ENCODE measurements at places on chromosomes 12 and 14.

DNA sequence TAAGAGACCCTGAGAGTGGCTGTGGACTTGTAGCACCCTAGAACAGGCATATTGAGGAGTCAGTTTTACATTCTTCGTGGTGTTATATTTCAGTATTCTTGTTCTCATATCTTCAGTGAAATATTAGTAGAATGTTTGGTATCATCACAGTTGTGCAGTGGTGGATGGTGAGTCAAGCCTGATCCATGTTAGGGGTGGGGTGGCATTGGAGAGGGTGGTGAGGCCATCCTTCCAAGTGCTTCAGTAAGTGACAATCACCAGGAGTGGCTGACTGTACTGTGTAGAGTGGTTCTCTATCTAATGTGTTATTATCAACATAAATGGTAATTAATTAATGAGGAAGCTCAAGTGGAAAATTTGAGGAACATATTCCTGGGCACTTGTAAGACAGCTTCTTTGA is 197.7 kb upstream of the SLC16A7 start:
- DNase-seq, result no peak

GRCh38 chr12:113500782-113501311 is 29.2 kb upstream of the LHX5 start:
- no peak for DNase-seq

DNA sequence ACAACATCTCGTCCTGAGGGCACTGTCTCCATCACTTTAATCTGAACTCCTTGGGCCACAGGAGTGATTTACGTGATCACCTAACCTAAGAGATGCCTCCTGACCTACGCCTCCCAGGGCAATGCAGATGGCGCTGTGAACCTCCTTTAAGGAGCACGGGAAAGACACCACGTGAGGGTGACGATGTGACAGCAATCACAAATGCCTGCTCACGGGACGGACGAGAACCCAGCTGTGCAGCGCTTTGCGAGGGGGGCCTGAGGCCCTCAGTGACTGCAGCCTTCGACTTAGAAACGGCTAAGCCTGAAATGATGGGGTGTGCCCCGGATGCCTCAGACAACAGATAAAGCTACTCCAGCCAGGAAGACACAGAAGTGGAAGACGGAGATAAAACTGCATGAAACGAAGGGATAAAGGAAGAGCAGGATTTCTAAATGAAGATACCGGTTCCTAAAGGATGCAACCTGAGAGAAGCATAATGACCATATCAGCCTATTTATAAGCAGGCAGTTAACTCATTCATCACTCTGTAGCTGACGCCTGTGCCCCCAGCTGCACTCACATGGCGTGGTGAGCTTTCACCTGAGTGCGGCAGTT is 13.9 kb upstream of the GOLGA3 start:
- no peak for DNase-seq

- DNase-seq, result no peak
Observed at GRCh38 chr12:16939871-16940306, 333.9 kb upstream of the LMO3 start.

GRCh38 chr12:39692258-39692853 is 72.8 kb upstream of the ABCD2 start:
- DNase-seq, result no peak

DNA sequence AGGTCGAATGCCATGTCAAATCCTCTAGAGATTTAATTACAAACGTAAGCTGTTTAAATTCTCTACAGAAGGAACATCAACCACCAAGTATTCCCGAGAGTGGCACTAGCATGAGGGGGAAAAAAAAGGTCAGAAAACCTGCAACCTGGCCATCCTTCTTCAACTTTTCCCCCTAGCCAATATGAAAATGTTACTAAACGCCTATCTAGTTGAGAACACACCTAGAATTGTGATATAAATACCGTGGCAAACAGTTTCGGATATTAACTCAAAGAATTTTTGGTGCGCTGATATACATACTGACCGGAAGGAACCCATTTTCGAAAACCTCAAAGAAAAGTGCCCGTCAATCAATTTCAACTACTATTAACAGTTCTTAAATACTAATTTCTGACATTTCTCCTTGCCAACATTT is 1.8 kb downstream of the HNRNPC start:
- DNase-seq, result no peak

GRCh38 chr12:47458279-47458678 is 247.6 kb downstream of the RPAP3 start:
- no peak for DNase-seq

- no peak for DNase-seq
Observed at GRCh38 chr12:18375131-18375530, 113.8 kb downstream of the PIK3C2G start.

- no peak for DNase-seq
Observed at GRCh38 chr12:68628698-68629097, 18.0 kb downstream of the RAP1B start.

- DNase-seq, result no peak
Observed at GRCh38 chr12:89470741-89471509, 53.7 kb downstream of the GALNT4 start.

DNA sequence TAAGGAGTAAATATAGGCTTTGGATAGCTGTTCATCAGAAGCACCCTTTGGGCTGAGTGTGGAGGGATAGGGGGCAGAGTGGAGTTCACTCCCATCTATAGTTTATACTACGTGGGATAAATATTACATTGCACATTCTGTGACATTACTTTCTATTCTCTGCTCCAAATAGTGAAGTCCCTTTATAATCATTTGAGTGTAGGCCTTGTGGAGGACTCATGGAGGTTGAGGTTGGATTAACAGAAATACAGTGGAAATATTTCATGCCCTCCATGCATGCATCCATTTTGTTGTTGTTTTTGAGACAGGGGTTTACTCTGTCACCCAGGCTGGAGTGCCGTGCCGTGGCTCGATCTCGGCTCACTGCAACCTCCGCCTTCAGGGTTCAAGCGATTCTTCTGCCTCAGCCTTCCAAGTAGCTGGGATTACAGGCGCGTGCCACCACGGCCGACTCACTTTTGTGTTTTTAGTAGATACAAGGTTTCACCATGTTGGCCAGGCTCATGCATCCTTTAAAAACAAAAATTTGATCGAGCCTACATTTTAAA is 1.4 kb downstream of the CHPT1 start:
- no peak for DNase-seq

GRCh38 chr14:87494010-87494409 is 499.0 kb downstream of the GALC start:
- no peak for DNase-seq

DNA sequence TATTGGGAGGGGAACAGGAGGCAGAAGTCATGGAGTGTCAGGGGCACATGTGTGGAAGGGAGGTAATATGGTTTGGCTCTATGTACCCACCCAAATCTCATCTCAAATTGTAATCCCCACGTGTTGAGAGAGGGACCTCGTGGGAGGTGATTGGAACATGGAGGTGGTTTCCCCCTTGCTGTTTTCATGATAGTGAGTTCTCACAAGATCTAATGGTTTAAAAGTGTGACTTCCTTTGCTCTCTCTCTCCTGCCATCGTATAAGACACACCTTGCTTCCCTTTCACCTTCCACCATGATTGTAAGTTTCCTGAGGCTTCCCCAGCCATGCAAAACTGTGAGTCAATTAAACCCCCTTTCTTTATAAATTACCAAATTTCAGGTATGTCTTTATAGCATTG is 41.6 kb upstream of the CDK17 start:
- no peak for DNase-seq

DNA sequence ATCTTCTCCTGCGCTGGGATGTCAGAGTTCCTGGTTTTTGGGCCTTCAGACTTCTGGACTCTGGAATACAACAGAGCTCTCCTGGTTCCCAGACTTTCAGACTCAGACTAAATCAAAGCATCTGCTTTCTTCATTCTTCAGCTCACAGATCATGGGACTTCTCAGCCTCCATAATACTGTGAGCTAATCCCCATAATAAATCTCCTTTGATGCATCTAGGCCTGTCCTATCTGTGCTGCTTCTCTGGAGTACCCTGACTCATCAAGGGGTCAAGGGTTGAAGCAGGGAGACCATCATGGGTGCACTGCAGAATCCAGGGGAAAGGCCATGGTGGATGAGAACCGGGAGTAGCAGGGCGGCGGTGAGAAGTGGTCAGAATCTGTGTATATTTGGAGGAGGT is 1094.1 kb upstream of the TMEM132C start:
- DNase-seq, result no peak

DNA sequence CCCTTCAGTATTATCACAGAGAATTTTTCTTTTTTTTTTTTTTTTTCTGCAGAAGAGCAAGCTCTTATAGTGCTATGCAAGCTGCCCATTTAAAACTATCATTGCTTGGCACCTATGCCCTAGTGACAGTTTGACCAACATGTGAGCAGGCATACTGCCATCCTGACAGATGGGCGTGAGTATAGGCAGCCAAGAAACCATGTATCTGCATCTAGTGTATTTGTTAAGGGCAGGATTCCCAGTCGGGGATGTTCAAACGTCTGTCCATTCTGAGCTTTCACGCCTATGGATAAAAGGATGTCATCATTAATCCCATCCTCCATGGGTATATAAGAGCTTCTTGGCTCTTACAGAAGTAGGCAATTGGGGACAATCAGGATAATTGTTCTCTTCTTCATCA is 8.8 kb downstream of the VRK1 start:
- no peak for DNase-seq

GRCh38 chr12:67275380-67275913 is 6.3 kb downstream of the CAND1 start:
- DNase-seq, result no peak

DNA sequence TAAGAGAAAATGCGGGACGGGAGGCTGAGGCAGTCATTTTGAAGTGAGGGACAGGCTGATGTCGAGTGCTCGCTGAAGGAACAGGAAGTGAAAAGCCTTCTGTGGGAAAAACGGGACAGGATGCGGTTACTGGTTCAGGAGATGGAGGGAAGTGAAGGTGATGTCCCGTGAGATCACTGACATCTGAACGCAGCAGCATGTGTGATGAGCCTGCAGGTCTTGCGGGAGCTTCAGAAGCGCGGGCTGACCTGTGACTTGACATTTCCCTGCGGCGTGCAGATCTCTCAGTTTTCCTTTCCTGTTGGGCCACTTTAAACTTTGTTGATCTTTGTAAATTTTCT is 77.8 kb downstream of the DDX51 start:
- DNase-seq, result no peak

DNA sequence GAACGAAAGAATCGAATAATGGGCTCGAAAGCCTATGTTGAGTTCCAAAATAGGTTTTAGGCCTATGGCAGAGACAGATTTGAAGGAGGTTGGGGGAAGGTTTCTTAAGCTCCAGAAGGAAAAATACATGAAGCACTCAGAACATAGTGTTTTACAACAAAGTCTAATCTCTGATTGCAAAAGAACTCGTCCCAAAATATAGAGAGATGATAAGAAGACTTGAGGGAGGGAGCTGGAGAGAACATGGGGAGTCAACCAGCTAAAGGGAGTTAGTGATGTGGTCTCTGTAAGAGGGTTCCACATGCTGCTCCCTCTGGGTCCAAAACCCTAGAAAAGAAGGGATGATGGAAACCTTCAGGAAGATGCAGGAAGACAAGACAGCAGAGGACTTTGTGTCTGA is 54.8 kb upstream of the DAAM1 start:
- DNase-seq, result no peak

- no peak for DNase-seq
Observed at GRCh38 chr12:119153477-119154434, 25.0 kb upstream of the HSPB8 start.

DNA sequence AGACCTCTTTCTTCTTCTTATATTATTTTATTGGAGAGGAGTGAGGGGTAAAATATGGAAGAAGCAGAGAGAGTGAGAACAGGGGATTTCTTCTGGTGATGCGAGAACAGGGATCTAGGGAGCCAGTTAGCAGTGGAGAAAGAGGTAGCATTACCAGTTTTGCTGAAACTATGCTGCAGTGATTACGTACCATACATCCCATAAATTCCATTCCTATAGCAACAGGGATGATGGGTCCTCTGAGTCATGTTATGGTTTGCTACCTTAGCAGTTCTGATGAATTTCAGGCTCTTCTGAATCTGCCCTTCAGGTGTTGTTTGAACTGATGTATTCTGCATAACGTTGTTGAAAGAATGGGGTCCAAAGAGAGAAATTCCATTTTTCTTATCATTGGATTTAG is 625.4 kb upstream of the LRFN5 start:
- DNase-seq, result no peak

DNA sequence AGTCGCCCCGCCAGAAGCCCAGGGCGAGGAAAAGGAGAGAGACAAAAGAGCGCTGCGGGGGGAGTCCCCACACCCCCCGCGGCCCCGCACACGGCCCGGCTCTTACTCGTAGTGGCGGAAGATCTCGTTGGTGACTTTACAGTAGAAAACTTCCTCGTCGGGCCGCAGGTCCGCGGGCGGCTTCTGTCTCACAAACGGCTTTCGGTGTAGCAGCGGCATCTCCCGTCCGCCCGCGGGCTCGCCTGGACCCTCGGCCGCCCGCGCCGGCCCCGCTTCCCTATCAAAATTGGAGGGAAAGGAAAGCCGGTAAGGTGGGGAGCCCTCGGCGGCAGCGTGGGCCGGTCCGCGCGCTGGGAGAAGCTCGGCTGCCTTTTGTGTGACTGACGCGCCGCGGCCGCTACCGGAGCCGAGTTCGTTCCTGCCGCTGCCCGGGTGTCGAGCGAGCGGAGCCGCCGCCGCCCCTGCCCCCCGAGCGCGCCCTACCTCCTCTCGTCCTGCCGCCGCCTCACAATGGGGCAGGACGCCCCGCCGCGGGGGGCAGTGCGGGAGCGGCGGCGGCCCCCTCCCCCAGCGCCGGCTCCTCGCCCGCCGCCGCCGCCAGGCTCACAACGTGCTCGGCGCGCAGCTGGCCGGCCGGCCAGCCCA is 652 bp downstream of the BAZ1A start:
- peak; percentile 21 for DNase-seq

- DNase-seq, result no peak
Observed at GRCh38 chr14:72740504-72740961, 153.4 kb downstream of the DPF3 start.

DNA sequence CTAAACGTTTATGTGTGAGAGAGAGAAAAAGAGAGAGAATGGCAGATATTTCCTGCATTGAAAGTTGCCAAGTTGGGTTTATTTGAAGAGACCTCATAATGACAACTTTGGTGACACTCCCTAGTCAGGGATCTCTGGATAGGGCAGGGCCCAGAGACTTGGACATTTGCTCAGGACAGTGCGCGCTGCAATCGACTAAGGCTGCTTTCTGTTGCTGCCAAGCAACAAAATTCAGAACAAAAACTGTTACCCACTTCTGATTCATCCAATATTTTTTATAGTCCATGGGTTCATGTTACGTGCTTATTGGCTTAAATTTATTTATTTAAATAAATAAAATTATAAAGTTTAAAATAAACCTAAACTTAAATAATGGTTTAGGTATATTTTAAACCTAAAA is 34.2 kb downstream of the PTGER2 start:
- DNase-seq, result no peak

GRCh38 chr12:123989168-123989567 is 16.2 kb downstream of the ZNF664 start:
- DNase-seq, result no peak

DNA sequence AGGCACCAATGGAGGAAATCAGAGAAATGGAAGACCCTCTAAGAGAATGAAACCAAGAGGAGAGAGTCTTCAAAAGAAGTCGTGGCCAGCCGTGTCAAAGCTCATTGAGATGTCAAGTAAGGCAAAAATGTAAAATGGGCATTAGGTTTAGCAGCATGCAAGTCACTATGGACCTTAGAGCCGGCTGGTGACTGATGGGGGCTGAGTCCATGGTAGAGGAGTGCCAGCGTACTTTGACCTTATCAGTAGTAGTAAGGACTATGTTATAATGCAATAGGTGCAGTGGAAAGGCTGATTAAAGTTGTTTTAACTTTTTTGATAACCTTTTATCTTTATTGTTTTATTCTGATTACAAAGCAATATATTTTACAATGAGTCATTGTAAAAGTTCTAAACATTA is 66.5 kb downstream of the ANO6 start:
- DNase-seq, result no peak
